H4 (cell line): ENCODE measurements at places on chromosomes 16 and 17.
A peak's percentile ranks its signal among the peaks of the same experiment; 100 is the strongest.

DNA sequence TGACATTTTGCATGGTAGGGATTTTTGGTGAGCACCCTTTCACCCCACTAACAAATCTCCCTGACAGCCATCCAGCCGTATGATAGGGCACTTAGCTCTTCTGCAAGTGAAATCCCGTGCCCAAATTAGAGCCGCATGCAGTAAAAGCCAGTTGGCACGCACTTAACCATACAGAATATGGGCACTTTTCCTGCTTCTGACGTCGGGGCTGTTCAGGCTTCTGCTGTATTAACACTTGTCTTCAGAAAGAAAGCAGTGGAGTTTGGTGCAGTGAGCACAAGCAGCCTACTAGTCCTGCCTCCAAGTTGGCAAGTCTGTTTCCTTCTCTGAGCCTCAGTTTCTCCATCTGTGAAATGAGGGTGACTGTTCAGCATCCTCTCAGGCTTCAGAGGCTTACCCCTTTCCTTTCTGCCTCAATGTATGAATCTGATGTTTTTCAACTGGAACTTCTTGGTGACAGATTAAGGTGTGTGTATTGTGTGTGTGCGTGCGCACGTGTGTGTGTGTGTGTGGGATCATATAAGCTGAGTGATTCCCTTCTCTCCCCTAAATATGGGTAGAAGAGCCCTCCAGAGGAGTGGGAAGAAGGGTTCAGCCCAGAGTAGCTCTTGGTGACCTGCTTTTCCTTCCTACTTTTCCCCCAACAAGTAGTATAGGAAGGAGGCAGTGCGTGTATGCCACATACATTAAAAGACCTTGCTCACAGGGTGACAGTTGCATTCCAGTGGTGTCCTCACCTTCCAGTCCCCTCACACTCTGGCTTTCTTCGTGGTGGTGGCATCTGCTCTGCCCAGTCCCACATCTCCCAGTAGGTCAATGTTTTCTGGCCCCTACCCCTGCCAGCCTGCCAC, 19.0 kb downstream of the IGF2BP1 start:
- no peak for DNase-seq

DNA sequence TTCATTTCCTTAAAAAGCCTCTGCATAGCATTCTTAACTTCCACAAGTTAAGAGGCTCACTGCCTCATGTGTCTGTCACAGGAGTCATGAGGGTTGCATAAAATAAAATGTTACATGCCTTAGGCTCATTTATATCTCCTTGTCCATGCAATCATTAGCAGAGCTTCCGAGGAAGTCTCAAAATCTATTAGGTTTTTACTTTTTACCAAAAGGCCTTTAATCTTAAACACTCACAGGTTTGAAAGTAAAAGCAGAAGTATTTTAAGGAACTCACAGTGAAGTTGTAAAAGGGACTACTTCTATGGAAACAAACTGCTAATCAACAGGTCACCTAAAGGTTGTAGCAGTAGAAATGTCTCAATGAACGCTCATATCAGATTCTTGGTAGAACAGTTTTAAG, 5.2 kb upstream of the ATP6V0A1 start:
- DNase-seq, result no peak

DNA sequence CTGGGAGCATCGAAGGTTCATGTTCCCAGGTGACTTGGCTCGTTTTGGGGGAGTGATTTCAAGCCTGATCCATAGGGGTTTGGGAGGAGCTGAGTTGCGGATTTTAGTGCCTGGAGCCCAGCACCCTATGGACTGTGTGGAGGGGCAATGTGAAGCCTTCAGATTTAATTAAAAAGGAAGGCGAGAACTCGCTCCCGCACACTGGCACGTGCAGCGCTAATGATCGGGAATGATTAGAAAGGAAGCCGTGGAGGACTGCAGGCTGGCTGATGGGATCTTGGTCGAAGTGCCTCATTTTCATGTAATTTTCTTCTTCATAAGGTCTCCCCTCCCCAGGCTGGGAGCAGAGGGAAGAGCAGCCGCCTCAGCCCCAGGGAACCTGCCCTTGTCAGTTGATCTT, 12.8 kb downstream of the MGAT5B start:
- DNase-seq, result no peak

DNA sequence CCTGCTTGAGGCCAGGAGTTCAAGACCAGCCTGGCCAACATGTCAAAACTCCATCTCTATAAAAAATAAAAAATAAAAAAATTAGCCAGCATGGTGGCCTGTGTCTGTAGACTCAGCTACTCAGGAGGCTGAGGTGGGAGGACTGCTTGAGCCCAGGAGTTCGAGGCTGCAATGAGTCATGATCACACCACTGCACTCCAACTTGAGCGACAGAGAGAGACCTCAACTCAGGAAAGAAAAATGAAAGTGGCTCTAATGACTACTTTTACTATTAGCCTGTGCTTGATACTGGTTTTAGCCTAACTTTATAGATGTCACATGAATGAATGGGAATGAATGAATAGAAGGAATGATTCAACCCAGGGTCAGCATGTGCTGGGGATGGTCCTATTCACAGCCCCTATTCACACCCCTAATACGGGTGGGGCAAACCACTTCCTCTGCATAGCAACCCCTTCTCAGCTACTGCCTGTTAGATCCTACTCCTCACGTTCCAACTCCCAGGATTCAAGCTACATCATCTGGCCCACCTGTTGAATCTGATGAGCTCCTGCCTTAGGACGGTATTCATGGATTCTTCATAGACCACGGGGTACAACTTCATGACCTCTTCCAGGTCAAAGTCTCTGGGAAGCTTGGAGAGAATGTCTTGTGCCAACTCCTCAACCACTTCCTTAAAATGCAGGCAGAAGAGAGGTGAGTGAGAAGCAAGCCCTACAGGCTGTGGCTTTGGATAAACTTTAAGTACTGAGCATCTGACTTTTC, 40.5 kb downstream of the LYRM1 start:
- no peak for DNase-seq

DNA sequence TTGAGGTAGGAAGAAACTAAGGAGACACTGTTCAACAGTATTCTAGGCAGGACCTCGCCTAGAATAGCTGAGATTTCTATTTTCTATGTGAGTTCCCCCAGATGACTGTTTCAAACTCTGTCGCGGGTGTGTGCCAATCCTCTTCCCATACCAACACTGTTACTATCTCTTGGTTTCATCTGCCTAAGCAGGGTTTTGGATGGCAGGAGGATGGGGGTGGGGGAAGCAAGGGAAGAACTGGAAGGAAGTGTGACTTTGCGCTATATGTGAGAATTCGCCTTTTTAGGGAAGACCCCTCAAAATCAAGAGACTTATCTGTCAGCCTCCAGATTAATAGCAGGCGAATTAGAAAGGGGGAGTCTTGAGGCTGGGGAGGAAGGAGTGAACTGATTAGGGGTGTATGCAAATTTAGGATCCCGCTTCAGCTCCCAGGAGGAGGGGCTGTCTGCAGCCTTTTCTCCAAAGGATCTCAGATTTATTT, 521 bp upstream of the G6PC3 start:
- no peak for DNase-seq

GRCh38 chr16:63776437-63776836, 1345.4 kb downstream of the CDH11 start:
- DNase-seq, result no peak

- DNase-seq, result no peak
These were observed 94.2 kb upstream of the CREBBP start for GRCh38 chr16:3974751-3975150.

- no peak for DNase-seq
These were observed 8.8 kb upstream of the NR1D1 start for GRCh38 chr17:40108970-40109824.

DNA sequence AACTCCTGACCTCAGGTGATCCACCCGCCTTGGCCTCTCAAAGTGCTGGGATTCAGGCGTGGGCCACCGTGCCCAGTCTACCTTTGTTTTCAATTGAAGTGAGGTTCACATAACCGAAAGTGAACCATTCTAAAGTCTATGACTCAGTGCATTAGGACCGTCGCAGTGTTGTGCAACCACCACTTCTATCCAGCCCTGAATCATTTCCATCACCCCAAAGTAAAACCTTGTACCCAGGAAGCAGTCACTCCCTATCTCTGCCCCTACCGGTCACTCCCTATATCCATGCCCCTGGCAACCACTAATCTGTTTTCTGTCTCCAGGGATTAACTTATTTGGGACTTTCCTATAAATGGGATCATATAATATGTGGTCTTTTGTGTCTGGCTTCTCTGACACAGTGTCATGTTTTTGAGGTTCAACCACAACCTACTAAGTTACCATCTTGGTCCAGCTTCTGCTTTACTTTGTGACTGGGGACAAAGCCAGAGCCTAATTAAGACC, 28.3 kb upstream of the CDC42EP4 start:
- peak; percentile 99 for DNase-seq

GRCh38 chr17:73166731-73167581, 2.1 kb downstream of the SSTR2 start:
- no peak for DNase-seq

GRCh38 chr17:12301551-12301950, 280.9 kb downstream of the MAP2K4 start:
- DNase-seq, result no peak

DNA sequence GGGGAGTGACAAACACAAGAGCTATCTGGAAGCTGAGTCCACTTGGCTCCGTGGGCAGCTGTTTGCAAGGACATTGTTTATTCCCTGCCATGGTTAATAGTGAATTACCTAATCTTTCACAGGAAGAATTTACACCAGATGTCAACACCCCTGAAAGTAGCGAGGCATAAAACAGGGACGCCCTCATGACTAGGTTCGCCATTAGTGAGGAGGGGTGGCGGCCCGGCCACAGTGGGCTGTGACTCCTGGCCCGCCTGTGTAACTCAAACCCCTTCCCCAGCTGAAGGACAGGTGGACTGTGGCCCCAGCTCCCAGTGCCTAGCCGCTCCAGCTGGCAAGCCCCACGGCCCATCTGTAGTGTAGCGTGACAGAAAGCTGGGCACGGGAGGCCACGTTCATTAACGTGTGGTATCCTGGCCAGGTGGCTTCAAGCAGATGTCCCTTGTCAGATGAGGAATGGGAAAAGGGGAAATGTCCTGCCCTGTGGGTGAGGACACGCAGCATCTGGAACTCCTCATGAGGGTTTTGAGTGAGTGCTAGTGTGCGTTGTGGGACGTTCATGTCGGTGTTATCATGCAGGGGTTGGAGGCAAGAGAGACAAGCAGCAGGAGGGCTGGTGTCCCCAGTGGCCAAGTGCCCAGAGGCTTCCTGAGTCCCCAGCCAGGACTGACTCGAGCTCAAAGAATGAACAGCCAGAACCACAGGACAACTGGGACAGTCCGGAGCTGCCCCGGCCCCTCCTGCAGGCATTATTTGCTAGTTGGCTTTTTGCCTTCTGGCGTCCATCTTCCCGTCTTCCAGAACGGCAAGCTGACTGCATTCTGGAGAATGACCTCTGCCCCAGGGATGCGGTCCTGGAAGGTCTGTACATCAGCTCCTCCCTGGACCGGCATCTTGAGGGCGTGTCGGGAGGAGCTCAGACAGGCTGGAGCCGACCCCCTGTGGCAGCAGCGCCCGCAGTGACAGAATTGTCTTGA, 19.2 kb downstream of the KDM8 start:
- peak; percentile 49 for DNase-seq
